Stimulated activated CD8-positive, alpha-beta memory T cell treated with anti-CD3 and anti-CD28 coated beads, Interleukin-15, amount 100 ng/mL, for 24 hours (primary cell): ENCODE measurements at places on chromosomes 7 and 10.

GRCh38 chr7:151017953-151018420 is 6.3 kb downstream of the ATG9B start:
- DNase-seq, result peak; percentile 74

- DNase-seq, result no peak
Measured at GRCh38 chr10:51986516-51986915, 287.1 kb upstream of the CSTF2T start.

GRCh38 chr7:155416646-155417380 is 41.1 kb upstream of the EN2 start:
- DNase-seq, result no peak

DNA sequence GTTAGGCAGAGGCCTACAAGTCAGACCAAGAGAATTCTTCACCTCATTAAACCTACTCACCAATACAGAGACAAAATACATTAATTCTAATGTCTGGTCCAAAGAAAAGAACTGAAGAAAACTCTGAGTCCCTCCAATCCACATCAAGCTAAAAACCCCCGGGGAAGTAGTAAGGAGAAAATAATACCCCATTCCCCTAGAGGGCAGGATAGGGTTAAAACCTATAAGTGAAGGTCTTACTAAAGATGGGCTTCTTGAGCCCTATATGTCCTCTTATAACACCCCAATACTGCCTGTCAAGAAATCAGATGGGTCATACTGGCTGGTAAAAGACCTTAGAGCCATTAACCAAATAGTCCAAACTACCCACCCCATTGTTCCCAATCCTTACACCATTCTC is 141.3 kb upstream of the TMEM106B start:
- DNase-seq, result no peak

GRCh38 chr7:155191901-155192478 is 105.7 kb upstream of the INSIG1 start:
- no peak for DNase-seq

DNA sequence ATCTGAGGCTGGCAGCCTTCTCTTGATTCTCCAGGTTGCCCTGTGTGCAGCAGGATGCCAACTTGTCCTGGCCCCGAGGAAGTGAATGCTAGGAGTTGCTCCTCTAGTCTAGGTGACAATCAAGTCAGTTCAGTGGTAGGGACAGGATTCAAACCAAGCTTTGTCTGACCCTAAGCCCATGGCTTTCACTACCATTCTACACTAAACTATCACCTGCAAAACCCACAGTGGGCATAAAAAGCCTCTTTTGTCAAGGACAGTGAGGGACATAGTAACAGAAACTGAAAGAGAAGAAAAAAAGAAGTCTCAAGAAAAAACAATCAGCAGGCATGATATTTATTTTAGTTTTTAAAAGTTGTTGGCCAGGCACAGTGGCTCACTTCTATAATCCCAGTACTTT is 33.5 kb downstream of the KCNMA1 start:
- no peak for DNase-seq

DNA sequence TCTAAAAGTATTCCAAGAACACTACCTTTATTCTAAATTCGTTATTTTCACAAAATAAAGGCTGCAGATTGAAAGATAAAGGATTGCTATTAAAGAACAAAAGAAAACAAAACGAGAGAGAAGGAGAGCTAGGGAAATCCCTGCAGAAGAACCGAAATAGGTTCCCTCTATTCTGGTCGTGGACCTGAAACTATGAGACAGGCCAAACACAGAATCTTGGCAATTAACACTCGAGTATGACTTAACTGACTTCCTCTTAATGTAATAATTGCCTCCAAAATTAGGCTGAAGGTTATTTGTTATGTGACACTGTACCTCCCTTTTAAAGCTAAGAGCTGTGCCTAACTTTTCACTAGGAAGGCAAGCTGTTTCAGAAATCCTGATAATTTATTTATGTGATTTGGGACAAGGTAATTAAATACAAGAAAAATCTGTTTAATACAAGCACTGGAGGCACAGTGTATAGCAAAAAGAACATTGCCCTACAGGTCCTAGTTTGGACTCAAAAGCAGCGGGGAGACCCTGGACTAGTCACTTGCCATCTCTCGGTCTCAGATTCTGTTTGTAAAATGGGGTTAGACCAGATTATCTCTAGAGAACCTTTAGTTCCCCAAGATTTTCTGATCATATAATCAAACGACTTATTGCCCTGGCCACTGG is 11.6 kb downstream of the NAMPT start:
- DNase-seq, result no peak

- DNase-seq, result no peak
Measured at GRCh38 chr10:133438711-133439273, 14.4 kb upstream of the SPRN start.

DNA sequence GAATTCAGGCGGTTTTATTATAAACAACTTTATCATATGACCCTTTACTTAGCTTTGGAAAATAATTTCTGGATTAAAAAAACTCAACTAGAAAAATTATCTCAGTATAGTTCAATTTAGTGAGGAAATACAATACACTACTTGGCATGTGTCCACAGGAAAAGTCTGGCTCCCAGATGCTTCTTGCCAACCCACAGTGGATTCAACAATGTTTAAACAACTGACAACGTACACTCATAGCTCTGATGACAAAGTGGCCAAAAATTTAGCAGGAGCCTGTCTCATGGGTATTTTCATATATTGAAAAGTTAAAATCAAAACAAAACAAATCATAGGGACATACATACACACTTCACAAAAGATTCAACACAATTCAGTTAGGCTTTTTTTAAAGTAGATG is 158.8 kb downstream of the SKAP2 start:
- no peak for DNase-seq

GRCh38 chr7:151410405-151411390 is 860 bp upstream of the WDR86 start:
- DNase-seq, result no peak

DNA sequence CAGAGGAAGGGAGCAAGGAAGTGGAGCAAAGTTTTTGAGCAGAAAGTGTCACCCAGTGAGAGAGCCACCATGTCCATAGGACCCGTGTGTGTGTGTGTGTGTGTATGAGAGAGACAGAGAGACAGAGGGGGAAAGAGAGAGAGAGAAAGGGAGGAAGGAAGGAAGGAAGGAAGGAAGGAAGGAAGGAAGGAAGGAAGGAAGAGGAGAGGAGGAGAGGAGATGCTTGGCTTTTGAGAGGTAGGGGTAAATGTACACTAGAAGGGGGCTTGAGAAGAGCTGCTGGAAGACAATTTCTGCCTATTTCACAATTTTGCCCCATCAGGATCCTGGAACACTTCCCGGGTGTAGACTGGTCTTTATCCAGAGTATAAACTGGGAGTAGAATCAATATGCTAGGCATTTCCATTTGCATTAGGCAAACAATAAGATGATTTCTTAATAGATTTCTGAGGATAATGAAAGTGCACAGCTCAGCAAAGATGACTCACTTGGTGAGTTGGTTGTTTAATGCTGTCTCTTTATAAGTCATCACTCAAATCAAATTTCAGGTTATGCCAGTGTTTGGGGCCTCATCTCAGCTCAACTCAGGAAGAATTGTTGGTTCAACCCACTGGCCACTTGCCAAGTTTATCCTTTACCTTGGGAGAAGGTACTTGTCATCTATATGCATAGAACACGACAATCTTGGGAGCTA is 70.0 kb upstream of the FAM13C start:
- DNase-seq, result no peak

GRCh38 chr10:32538256-32538655 is 92.3 kb downstream of the CCDC7 start:
- DNase-seq, result no peak

DNA sequence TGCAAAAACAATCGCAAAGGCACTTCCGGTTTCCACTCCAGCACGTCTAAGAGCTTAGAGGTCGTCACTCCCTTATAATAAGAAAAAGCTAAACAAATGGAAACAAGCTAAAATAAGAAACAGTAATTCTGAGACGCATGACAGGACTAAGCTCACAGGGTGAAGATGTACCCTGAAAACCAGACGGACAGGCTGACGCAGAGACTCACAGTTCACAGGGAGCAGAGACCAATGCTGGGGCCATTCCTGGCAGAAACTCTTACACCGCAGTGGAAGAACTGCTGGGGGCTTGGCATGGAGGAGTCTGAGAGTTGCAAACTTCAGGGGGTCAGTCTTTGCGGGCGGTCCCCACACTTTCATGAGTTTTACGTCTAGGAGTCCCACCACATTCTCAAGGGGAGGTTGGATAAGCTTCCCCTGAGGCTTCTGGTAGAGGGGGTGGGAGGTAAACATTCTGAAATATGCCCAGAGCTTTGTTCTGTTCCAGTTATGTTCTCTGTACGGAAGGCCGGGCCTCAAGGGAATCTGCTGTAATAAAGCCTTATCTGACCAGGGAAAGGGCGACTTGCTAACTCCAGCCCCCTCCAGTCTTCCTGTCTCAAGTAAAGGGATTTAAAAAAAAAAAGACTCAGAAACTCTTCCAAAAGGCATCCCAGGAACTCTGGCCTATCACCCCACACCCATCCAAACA is 47.8 kb downstream of the BRI3 start:
- DNase-seq, result no peak

- DNase-seq, result no peak
Measured at GRCh38 chr7:85065306-85065705, 121.5 kb downstream of the SEMA3D start.

DNA sequence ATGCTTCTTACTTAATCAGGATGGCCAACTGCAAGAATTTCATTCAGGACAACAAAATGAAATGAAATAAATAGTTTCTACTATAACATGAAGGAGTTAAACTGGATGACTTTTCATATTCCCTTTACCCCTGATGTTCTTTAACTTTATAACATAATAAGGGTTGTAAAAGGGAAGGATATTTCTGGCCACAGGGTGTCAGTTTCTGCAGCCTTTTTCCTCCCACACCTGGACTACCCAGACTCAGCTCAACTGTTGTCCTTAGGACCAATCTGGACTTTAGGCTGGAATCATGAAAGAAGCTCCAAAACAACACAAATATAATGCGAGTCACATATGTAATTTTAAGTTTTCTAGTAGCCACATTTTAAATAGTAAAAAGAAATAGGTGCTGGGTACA is 43.4 kb downstream of the PRPS1L1 start:
- no peak for DNase-seq

DNA sequence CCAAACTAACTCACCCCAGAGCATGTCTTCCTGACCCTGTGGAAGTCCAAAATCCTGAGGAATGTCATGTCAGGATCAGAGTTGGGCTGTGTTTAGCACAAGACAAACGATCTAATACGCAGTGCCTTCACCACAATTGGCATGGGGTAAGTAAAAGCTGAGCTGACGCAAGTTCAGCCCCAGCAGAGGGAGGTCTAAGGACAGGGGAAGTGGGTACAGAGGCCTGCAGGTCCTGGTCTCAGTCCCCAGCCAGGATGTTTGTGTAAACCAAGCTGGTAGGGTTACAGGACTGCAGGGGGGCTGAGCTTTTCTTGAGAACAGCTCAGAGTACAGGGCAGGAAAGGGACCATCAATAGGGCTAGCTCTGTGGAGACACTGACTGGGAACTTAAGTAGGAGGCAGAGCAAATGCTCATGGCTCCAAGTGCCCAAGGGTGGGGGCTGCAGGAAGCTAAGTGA is 5.3 kb upstream of the KCNIP2 start:
- DNase-seq, result no peak

DNA sequence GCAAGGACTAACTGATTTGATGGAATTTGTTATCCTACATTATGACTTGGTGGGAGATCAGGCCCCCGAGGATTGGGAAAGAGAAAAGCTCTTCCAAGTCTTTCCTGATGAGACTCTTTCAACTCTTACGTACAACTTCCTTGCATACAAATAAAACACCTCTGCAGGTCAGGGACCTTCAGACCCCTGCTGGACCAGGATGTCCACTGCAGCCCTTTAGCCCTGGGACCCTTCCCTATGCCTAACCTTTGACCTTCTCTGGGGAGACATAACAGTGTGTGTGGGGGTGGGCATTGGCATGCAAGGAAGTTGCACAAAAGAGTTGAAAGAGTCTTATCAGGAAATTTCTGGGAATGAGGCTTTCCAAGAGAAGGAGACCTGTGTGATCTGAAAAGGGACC is 859.4 kb downstream of the TYW1 start:
- no peak for DNase-seq

DNA sequence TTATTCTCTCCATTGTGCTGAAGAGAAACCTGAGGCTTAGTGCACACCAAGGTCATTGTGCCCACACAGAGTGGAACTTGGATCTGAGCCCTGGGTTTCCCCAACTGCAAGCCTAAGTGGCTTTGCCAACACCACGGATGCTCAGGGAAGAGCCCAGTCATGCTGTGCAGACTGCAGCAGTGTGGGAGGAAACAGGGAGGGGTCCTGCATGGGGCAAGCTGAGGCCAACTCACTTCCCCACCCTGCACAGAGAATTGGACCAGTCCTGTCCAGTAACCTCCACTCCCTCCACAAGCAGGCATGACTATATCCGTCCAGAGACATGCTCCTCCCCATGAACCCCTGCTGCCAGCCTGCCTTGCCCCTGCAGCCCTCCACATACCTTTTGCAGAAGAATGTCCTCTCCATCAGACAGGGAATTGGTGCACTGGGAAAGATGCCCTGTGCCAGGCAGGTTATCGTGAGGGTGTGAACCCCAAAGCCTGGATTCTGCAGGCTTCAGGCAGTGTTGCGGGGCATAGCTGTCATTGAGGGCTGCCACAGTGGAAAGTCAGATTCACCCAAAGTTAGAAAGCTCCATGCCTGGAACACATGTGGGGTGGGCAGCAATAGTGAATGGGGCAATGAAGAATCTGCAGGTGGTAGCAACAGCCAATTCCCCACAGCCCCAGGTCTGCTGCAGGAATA is 44.9 kb downstream of the DRGX start:
- no peak for DNase-seq

- no peak for DNase-seq
Measured at GRCh38 chr7:32299133-32299702, 191.0 kb downstream of the LSM5 start.

- no peak for DNase-seq
Measured at GRCh38 chr10:95445223-95445836, 115.8 kb downstream of the SORBS1 start.
